Adipocyte (in vitro differentiated cells): ENCODE measurements at places on chromosomes 5 and 9.

GRCh38 chr5:27962198-27962597, 923.8 kb upstream of the CDH9 start:
- DNase-seq = no peak

GRCh38 chr5:135223891-135224625, 175.0 kb downstream of the MACROH2A1 start:
- no peak for DNase-seq

GRCh38 chr5:62065050-62065449, 241.0 kb upstream of the KIF2A start:
- peak; percentile 28 for DNase-seq

GRCh38 chr9:129777769-129778130, 24.9 kb upstream of the PTGES start:
- DNase-seq = no peak

DNA sequence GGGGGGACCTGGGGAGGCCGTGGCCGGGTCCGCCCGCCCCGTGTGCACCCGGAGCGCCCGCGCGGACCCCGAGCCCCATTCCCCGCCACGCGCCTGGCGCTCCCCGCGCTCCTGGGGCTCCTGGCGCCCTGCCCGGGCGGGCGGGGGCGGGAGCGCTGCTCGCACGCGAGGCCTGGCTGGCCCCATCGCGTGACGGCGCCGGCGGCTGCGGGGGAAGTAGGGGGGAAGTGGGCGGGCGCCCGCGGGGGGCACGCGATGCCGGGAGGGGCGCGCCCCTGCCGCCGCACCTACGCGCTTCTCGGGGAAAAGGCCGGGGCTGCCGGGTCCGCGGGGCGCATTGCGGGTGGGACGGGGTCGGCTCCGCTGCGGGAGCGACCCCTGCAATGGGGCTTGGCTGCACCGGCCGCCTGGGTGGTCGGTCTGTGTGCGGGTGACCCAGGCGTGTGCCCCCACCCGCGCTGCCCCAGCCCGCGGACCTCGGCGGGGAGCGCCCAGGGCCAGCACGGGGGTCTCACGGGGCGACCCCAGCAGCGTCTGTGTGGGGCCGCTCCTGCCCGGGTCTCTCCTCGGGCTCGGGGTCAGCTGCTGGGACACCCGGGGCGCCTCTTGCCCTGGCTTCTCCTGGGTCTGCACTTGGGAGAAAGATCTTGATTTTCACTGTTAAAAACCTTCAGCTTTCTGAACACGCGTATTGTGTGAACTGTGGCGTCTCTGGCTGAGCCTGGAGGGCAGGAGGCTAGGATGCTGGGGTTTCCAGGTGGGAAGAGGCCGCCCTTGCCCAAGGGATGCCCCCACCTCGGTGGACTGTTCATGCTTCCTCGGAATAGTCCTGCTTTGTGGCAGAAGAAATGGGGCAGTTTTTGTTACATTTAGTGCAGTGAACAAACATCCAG, 52.4 kb downstream of the AHRR start:
- DNase-seq = peak; percentile 89

- DNase-seq = no peak
Measured at GRCh38 chr5:164746723-164747122, 1241.3 kb downstream of the MAT2B start.

GRCh38 chr5:174618589-174618988, 105.8 kb upstream of the MSX2 start:
- no peak for DNase-seq

DNA sequence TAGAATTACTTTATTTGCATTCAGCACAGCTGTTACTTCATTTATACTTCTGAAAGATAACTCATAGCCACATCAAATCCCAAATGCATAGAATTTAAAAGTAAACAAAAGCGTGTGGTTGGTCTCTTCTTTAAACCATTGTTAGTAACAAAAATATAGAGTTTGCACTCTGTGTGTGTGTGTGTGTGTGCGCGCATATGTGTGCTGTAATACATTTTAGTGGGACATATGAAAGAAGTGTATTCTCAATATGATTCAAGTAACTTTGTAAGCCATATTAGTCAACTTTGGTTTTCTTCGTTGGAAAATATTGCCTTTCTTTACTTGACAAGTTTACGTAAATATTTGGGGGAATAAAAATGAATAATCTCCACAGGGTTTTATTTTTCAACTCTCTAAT, 106.1 kb upstream of the PRRC1 start:
- no peak for DNase-seq

DNA sequence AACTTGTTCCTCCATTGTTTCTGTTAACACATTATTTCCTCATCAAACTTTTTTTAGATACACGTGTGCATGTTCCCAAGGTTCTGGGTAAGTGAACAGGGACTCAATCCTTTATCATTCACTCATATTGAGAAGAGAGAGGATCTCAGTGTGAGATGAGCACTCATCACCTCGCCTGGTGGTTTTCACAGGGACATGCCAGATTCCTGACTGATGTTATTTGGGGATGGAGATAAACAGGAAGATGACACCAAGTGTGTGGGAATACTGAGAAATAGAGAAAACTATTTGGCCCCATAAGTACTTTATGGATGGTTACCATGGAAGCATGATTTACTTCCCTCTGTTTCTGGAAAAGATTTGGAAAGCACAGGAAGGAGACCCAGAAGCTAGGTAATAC, 533.3 kb upstream of the DMAC1 start:
- no peak for DNase-seq

DNA sequence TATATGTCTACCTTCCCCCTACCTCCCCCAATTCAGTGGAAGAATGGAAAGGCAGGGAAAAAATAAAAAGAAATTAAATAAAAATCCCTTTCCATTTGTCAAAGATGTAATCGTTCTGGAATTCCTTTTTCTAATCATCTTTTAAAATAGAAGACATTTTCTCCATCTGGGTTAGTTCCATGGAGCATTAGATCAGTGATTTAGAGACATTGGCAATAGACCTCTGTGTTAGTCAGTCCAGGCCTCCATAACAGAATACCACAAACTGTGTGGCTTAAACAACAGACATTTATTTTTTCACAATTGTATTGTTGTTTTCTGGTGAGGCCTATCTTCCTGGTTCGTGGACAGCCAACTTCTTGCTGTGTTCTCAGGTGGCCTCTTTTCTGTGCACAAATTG, 516.6 kb upstream of the DAB2 start:
- DNase-seq = no peak

GRCh38 chr5:138610918-138611677, 35.9 kb upstream of the HSPA9 start:
- DNase-seq = no peak

DNA sequence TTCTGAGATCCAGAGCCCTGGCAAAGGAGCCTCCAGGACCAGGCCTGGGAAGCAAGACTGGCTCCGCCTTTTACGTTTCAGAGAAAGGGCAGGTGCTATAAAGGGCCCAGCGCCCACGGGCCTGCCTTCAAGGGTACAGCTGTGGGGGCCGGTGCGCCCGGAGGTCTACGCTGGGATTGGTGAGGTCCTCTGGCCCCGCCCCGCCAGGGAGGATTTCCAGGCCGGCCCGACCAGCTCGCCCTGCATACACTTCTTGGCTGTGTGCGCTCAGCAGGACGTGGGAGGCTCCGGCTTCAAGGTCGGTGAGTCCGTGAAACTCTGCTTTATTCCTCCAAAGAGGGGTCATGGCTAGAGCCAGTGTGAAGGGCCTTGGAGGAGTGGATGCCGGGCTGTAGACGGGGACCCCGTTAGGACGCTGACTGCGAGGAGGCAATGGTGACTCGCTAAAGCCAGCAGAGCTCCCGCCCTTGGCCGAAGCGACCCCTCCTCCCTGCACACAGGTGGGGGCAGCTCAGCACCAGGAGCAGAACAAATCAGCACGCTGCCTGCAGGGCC, at the start of gene CKMT2:
Gene CKMT2 (plus strand): TSS at position 243 of the 555 bp plus-strand sequence. CDS start 17,811 bp downstream, outside the sequence.
- peak; percentile 42 for DNase-seq

GRCh38 chr5:127602481-127602880, 46.4 kb upstream of the CTXN3 start:
- no peak for DNase-seq

GRCh38 chr5:3854188-3854821, 258.7 kb downstream of the IRX1 start:
- DNase-seq = no peak

GRCh38 chr5:80231693-80232092, 24.2 kb downstream of the SERINC5 start:
- DNase-seq = no peak

- peak; percentile 19 for DNase-seq
Measured at GRCh38 chr5:117954331-117954730, 1034.0 kb downstream of the DTWD2 start.

- DNase-seq = no peak
Measured at GRCh38 chr9:33908114-33908513, 91.2 kb downstream of the UBE2R2 start.

DNA sequence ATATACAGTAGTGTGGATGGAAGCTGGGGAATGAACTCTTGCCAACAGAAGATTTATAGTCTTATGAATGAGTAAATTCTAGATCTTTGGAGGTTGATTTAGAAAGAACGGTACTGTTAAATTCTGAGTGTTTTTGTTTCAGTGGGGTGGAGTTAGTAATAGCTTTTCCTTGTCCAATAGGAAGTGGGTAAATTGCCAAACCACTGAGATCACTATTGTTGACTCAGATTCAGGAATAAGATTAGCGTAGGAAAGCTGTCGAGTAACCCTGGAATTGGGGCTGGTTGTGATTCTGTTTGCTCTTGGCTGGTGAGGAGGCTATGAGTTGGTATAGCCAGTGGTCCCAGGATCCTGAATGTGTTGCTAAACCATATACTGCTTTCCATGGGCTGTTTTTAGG, 155.6 kb downstream of the ARHGAP26 start:
- peak; percentile 77 for DNase-seq

- no peak for DNase-seq
Measured at GRCh38 chr9:21075484-21075883, 2.3 kb downstream of the IFNB1 start.

- DNase-seq = no peak
Measured at GRCh38 chr9:7118633-7119032, 360.9 kb downstream of the KDM4C start.

- no peak for DNase-seq
Measured at GRCh38 chr5:57157131-57157530, 16.7 kb upstream of the GPBP1 start.

DNA sequence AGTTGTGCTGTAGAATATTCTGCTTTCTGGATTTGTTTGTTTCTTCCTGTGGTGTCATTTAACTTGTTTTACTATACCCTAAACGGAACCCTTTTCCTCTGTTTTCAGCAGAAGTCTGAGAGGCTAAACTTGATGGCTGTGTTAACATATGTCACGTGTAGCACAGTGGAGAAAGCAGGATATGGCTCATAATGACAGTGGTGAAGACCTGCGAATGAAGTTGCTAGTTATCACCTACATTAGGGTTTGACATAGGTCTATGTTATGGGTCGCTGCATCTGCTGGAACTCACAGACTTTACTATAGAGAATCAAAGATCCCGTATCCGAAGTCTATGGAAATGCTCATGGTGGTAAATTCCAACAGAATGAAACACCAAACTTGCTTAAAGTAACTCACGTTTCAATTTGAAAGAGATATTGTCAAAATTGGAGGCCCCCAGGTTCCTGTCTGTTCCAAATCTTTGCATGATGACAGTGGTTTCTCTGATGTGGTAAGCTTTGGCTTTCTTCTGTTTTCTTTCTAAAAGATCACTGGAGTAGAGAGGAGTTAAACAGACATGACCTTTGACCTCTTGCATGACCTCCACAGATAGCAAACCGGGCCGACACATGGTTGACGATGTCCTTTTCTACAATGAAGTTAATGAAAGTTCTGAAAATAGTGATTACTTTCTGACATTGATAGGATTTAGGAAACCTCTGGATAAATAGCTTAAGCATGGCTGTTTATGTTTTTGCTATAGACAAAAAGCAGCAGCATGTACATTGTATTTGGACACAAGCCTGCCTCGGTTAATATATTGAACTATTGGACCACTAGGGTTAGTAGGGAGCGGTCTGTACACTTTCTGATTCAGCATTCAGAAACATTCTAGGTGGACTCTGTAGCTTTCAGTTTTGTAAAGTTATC, 3.1 kb upstream of the CATSPER3 start:
- no peak for DNase-seq

DNA sequence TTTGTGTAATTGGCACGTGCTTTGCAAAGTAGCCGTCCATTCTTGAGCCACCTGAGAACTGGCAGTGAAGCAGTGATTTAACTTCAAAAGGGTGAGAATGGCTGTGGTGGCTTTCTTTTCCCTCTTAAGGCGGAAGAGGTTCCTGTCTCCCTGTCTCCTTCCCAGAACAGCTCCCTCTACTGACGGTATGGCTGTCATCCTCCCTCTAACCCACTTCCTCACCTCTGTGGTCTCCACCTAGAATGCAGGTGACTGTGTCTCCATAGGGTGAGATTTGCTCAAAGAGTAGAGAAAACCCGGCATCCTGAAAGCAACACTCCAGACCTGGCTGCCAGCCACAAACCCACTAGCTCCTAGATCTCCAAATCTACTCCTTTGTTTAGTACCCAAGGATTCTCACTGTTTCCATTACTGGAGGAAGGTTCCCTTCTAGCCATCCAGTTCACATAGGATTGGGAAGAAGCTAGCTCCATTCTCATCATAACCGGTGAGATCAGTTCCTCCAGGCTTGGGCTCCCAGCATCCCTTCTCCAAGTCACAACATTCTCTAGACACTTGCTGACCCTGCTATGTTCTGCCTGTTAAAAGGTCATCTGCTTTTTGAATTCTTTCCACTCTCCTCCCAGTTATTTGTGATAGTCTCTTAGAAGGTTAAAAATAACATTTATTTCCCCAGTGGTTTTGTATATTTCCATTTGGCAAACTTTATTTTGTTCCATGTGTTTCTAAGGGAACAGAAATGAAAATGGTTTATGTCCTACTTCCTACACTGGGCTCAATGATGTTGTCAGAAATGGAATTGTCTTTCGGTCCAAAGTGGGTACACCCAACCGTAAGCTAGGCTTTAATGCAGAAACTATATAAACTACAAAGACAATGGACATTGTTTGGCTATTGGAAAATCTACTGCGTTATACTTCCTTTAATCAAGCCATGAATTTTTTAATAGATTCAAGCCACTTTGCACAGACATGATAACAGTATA, 269.4 kb downstream of the CWC27 start:
- DNase-seq = no peak

- peak; percentile 63 for DNase-seq
Measured at GRCh38 chr9:110742741-110743371, 74.3 kb downstream of the MUSK start.

GRCh38 chr5:139633295-139634027, 14.7 kb upstream of the CXXC5 start:
- DNase-seq = peak; percentile 85

DNA sequence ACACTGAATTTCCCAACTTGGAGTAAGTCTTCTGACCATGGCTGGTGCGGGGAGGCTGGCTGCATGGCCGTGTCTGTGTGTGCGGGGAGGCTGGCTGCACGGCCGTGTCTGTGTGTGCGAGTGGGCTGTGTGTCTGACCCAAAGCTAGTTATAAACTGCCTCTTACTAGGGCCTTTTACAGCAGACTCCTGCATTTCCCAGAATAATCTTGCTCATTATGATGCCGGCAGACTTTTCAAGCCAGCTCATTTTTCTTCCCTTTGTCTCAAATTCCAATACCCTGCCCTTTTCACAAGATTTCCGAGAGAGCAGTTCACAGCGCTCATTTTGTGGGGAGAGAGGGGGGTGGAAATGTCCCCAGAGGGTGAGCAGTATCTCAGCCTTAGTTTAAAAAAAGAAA, 470.7 kb upstream of the BRINP1 start:
- peak; percentile 9 for DNase-seq

GRCh38 chr9:131013771-131014676, 5.0 kb downstream of the LAMC3 start:
- no peak for DNase-seq

GRCh38 chr9:118896324-118897000, 472.8 kb downstream of the BRINP1 start:
- no peak for DNase-seq

- no peak for DNase-seq
Measured at GRCh38 chr9:135507104-135508035, 6.9 kb downstream of the MRPS2 start.
